ENCODE measurements at places on chromosomes 2 and 18.

GRCh38 chr2:99569386-99569785 is 79.6 kb upstream of the REV1 start:
- no peak for DNase-seq

- no peak for DNase-seq
Measured at GRCh38 chr2:48754874-48755273, 650 bp downstream of the LHCGR start.

DNA sequence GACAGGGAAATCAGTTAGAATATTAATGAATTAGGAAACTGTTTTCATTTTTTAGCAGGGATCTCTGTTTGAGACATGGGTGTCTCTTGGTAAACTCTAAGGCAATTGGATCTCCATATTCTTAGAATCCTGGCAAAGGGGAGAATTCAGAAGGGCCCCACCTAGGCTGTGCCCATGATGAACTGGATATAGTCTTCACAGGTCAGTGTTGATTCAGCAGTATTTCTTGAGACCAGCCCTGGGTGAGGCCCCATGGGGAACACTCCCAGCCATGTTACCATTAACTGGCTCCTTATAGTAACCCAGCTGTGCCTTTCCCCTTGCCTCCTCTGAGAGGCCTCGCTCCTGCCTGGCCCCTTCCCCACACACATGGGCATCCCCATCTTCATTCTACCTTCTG is 76.7 kb downstream of the TCF7L1 start:
- no peak for DNase-seq

- no peak for DNase-seq
Measured at GRCh38 chr18:23825978-23826405, 136.7 kb downstream of the LAMA3 start.

DNA sequence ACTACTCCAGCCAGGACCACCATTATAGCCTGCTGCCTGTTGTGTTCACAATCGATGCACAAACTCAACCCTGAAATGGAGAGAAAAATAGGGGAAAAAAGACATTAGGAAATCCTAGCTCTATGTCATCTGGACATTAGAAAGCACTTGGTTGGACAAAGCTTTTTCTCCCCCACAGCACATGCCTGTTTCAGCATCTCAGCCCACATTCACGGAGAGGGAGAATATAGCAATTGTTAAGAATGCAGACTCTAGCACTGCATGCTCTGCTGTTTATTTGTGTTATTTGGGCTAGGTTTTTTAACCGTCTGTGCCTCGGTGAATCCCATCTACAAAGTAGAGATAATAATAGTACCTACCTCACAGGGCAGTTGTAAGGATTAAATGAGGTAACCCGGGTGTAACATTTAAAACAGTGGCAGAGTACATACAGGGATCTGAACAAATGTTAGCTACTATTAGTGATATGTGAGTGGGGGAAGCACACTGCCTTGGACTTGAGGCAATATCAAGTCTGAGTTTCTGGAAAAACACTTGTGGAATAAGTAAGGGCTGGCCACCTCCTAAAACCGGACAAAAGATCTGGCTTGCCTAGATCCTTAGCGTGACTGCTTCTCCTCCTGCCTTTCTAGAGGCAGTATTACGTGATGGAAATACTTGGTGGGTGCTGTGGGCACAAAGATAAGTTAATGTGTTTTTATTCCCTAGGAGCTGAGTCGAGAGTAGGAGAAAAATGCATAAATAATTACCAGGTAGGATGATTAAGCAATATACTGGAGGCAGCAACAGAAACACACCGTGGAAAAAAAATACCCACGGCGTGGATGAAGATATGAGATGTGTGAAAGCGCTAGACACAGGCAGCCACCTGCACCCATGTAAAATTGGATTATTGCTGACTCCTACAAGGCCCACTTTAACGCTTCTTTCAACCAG is 1.0 kb upstream of the PPP1CB start:
- DNase-seq, result no peak

- DNase-seq, result no peak
Measured at GRCh38 chr2:2586068-2586776, 255.1 kb upstream of the MYT1L start.

DNA sequence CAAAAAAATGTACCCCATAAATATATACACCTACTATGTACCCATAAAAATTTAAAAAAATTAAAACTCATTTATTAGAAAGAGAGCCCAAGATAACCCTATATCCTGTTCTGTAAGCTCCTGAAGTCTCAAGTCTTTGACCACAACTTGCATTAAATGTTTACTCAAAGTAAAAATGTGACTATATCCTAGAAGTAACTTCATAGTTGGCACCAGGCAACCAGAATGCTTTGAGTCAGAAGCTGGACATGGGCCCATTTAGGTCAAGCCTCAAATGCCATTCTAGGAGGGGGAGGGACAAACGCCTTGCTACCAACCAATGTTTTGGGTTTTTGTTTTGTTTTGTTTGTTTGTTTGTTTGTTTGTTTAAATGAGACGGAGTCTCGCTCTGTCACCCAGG is 9.3 kb upstream of the TBC1D8 start:
- DNase-seq, result no peak

DNA sequence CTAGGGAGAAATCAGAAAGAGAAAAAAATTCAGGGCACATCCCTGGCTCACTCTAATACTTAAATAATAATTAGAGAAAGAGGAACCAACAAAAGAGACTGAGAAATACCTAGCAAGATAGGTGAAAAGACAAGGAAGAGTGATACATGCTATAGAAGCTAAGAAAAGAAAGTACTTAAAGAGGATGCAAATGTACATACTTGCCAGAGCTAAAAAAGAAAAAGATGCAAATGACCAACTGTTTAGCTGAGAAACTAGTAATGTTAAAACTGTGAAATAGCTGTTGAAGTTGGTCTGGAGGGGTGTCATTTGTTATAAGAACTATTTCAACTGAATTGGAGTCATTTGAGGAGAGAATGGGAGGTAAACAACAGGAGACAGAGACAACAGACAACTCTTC is 412.2 kb downstream of the SPAG16 start:
- DNase-seq, result no peak

- DNase-seq, result no peak
Measured at GRCh38 chr2:33512112-33512511, 35.7 kb downstream of the RASGRP3 start.

DNA sequence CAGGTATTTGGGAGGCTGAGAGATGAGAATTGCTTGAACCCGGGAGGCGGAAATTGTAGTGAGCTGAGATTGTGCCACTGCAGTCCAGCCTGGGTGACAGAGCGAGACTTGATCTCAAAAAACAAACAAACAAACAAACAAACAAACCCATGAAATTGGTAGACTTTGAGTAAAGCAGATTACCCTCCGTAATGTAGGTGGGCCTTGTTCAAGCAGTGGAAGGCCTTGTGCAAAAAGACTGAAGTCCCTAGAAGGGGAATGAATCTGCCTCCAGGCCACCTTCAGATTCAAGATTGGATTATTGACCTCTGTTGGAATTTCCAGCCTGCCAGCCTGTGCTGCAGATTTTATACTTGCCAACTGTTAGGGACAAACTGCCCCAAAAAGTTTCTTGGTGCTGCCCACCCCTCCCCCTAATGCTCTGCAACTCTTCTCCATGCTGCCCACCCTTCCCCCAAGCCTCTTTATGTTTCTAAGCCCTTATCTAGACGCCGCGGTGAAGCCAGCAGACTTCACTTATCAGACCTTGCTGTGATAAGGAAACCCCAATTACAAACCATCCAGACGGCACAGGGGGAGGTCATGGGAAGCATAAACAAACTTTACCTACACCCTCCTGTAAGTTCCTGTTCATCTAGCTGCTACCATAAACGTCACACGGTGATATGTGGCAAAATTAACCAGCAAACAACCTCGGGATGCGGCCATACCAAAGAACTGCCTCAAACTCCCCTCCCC is 17.0 kb downstream of the CYP27A1 start:
- no peak for DNase-seq

DNA sequence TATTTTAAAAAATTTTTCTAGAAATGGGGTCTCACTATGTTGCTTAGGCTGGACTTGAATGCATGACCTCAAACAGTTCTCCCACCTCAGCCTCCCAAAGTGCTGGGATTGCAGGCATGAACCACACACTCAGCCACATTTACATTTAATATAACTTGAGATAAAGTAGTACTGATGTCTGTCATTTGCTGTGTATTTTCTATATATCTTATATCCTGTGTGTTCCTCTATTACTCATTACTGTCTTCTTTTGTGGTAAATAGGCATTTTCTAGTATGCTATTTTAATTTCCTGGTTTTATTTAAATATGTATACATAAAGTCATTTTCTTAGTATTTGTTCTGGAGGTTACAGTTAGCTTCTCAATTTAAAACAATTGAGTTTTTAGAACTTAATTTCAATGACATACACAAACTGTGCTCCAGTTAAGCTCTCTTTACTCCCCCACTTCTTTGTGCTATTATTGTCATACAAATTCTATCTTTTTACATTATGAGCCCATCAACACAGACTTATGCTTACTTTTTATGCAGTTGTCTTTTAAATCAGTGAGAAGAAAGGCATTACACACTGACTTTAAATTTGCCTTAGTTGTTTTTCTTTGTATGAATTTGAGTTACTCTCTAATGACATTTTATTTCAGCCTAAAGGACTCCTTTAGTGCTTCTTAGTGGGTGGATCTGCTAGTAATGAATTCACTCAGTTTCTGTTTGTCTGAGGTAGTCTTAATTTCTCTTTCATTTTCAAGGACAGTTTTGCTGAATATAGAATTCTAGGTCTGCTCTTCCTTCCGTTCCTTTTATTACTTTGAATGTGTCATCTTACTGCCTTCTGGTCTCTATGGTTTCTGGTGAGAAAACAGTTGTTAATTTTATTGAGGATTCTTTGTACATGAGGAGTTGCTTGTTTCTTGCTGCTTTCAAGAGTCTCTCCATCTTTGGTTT is 6.2 kb upstream of the INPP4A start:
- no peak for DNase-seq

GRCh38 chr18:32049393-32050171 is 31.0 kb downstream of the RNF125 start:
- DNase-seq, result no peak

GRCh38 chr2:121211689-121212151 is 73.3 kb downstream of the TFCP2L1 start:
- DNase-seq, result no peak

- no peak for DNase-seq
Measured at GRCh38 chr2:85924522-85924921, 35.7 kb upstream of the ST3GAL5 start.

GRCh38 chr18:51054764-51055163 is 24.8 kb downstream of the SMAD4 start:
- DNase-seq, result no peak

- no peak for DNase-seq
Measured at GRCh38 chr18:22069916-22070315, 99.5 kb upstream of the GATA6 start.

- no peak for DNase-seq
Measured at GRCh38 chr2:165699946-165700345, 94.1 kb downstream of the GALNT3 start.

GRCh38 chr18:58785171-58785805 is 79.4 kb upstream of the ZNF532 start:
- no peak for DNase-seq

DNA sequence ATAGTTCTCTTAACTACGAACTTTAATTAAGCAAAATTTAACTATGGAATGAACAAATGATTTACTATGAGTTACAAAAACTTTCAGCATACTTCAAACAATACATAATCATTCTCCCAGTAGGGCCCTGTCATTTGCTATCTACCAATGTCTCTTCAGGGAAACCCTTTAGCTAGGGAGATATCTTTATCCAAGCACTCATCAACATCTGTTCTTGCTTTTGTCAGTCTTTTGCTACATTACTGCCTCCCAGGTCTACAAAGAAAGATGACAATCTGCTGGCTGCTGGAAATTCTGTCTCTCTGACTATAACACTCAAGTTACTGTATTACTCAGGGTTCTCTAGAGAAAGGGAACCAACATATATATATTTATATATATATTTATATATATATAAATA is 1626.3 kb upstream of the CELF4 start:
- no peak for DNase-seq
